ENCODE measurements at places on chromosomes 7 and 10.

DNA sequence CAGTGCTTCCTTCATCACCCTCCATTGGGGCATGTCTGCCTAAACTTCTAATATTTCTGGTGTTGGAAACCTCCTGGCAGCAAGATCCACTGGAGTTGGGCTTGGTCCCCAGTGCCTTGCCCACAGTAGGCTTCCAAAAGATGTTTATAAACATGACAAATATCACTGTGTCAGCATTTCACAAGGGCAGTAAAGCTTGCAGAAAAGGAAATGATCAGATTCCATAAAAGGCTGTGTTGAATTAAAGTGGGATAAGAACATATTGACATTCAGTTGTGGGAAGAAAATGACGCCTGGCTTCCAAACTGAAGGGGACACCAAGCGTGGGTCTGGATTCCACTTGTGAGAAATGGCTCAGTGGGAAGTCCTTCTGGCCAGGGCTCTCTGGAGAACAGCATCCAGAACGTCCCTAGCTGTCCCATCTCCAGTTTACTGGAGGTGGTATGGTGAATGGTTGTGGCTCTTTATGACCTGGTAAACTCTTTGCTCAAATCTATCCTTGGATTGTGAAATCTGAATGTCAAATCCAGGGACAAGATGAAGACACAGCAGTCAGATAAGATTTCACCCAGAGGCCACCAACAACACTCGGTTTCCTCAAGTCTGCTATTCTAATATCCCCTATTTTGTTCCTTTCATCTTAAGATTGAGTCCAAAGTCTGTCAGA is 287.2 kb downstream of the TNS3 start:
- no peak for DNase-seq

DNA sequence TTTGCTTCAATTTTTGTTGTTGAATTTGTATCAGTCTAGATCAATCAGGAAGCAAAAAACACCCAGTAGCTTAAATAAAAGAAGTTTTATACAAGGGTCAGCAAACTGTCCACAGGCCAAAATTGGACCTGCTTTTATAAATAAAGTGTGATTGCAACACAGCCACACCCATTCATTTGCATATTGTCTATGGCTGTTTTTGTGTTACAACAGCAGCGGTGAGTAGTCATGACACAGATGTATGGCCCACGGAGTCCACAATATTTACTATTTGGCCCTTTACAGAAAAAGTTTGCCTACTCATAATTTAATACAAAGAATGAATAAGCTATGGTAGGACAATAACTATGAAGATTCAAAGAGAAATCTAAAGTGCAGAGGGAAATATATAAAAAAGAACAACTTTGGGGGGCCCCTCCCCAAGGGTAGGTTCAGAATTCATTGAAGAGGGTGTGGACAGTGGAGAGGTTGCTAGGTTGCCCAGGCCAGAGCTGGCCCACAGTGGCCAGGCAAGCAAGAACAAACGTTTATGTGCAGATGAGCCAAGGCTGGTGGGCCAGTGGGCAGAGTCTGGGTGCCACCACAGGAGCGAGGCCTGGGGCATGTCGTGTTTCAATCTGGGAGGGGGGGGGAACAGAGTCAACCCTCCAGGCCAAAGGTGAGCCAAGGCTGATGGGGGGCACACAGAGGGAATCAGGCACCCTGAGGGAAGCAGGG is 47.0 kb upstream of the AMPH start:
- DNase-seq: peak; percentile 46

DNA sequence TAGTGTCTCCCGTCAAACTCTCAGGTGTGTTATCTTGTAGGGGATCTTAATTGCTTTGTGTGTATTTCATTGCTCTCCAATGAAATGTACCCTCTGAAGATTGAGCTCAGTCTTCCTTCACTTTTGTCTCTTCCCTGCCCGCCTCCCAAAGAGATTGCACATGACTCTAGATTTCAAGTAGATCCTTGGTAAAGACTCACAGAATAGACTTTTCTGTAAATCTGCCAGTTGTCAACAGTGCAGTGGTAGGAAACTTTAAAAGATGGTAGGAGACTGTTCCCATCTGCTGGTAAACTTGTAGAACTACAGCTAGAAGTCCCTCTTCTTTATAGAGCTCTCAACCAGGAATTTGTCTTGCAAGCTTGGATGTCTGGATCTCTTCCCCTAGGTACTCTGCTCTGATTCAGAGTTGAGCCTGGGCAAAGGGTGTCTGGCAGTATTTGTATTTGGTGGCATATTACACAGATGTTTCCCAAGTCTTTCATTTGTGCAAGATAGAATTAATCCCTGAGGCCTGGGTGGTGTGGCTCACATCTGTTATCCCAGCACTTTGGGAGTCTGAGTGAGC is 9.6 kb downstream of the CCL26 start:
- peak; percentile 52 for DNase-seq

DNA sequence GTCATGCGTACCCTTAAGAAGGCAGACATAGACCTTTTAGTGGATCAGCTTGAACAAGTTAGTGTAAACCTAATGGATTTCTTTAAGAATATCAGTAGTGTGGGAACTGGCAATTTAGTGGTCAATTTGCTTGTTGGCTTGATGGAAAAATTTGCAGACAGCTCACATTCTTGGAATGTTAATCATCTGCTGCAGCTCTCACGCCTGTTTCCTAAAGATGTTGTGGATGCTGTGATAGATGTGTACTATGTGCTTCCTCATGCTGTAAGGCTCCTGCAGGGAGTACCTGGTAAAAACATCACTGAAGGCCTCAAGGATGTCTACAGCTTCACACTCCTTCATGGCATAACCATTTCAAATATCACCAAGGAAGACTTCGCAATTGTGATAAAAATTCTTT is 103.4 kb downstream of the ABCA13 start:
- no peak for DNase-seq

DNA sequence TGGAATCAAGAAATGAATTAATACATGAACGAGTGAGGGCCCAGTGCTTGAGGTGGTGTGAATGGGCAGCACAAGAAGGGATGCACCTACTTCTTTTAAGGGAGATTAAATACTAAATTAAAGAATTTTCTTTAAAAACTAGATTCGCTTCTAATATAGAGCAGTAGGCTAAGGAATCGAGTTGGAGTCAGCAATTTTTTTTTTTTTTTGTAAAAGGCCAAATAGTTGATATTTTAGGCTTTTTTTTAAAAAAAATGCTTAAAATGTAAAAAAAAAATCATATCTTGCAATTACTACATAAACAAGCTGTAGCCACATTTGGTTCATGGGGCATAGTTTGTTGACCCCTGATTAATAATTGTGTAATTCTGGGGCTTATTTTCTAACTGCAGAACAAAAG is 31.9 kb downstream of the A1CF start:
- no peak for DNase-seq

DNA sequence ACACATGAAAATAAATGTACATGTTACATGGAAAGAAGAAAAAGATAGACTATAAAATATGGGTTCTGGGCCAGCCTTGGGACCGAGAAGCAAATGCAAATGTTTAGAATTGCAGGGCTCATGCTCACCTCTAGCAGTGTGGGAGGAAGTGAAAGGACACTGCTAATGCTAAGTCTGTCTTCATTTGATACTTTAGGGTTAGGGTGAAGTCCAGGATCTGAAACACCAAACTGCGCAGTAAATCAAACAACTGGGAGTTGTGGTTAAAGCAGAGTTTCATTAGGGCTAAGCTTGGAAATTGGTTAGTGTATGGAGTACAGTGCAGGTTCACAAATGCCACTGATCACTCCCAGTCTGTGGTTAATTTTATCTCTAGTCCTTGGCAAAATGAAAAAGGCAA is 73.2 kb upstream of the PDK4 start:
- DNase-seq: no peak

- no peak for DNase-seq
Observed at GRCh38 chr10:15844517-15844916, 15.8 kb downstream of the MINDY3 start.

DNA sequence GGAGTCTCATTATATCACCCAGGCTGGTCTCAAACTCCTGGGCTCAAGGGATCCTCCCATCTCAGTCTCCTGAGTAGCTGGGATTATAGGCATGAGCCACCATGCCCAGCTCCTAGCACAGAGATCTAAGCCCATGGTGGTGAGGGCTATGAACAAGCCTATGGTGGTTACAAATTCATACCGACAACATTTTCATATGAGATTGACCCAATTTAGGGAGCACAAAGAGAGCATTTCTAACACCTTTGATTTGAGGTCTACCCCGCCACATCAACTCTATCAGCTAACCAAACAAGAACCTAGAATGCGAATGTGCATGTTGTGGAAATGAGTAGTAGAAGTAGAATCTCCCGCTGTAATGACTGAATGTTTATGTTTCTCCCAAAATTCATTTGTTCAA is 14.2 kb upstream of the PRF1 start:
- no peak for DNase-seq

GRCh38 chr10:9550810-9551209 is 1466.9 kb upstream of the CELF2 start:
- no peak for DNase-seq

DNA sequence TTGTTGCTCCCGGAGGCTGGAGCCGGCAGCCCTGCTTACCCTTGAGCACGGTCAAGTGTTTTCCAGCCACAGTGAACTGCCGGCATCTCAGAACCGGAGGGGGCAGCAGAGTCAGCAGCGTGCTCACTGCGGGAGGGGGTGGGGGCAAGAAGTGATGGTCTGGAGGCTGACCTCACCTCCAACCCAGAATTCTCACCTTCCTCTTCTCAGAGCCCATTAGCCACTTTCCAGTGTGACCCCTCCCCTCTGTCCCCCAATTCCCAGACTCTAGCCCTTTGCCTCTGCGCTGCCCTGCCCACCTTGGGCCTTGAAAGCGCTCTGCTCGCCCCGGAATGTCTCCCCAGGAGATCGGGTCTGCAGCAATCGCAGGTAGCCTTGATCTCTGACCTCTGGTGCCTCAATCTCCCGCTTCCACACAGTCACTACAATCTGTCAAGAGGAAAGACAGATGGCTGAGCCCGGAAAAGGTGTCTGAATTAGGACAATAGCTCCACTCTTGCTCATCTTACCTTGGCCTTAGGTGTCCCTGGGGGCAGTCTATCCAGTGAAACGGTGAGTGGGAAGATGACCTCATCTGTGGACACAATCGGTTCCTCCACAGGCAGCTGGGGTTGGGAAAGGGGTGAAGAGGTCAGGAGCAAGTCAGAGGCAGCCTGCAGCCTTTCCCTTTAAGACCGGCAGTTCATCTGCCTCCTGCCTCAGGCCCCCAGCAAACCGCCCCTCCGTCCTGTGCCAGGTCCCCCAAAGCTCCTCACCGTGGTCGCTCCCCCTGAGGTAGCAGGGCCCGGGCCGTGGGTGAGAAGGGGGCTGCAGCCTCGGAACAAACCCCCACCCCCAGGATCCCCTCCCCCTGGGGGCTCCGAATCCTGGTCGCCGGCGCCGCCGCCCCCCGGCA is 942 bp downstream of the TRAPPC14 start:
- DNase-seq: peak; percentile 61

- no peak for DNase-seq
Observed at GRCh38 chr7:6375348-6376101, 72.2 kb downstream of the DAGLB start.

All from CD14-positive monocyte (primary cell).